NCI-H1930 (cell line): ENCODE measurements at places on chromosomes 3 and 15.

DNA sequence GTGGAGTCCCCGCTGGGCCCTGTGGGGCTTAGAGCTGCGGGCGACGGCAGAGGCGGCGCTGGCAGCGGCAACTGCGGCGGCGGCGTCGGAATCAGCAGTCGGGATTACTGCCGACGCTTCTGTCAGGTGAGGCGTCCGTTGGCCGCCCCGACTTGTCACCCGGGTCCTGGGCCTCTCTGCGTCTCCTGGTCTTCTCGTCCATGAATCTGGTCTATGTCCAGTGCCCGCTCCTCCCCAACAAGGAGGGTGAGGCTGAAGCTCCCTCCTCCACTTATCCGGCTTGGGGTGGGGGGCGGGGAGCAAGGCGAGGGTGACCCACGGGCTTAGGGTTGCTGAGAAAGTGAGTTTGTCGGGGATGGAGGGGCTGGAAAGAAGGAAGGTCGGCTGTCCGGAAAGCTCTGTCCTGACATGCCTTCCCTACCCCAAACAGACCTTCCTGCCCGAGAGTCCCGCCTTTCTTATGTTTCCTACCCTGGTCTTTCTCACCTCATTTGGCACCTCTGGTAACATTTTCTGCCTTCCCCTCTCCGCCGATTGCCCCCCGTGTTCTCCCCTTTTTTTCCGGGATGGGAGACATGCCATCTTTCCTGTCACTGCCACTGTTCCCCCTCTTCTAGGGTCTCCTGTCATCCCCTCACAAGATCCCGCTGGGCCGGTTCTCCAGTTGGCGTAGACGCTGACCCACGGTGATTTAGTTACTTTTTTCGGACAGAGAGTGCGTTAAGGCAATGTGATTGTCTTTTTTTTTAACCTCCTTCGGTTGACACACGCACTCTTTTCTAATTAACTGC is 520 bp downstream of the ZNF654 start:
- no peak for DNase-seq

GRCh38 chr3:72379500-72380187 is 468.6 kb downstream of the SHQ1 start:
- no peak for DNase-seq

- DNase-seq: no peak
Observed at GRCh38 chr3:158748237-158748828, 16.1 kb upstream of the RARRES1 start.

GRCh38 chr15:80105595-80105994 is 46.1 kb downstream of the ZFAND6 start:
- DNase-seq: no peak

- peak; percentile 36 for DNase-seq
Observed at GRCh38 chr3:23277688-23278087, 74.6 kb downstream of the UBE2E2 start.

DNA sequence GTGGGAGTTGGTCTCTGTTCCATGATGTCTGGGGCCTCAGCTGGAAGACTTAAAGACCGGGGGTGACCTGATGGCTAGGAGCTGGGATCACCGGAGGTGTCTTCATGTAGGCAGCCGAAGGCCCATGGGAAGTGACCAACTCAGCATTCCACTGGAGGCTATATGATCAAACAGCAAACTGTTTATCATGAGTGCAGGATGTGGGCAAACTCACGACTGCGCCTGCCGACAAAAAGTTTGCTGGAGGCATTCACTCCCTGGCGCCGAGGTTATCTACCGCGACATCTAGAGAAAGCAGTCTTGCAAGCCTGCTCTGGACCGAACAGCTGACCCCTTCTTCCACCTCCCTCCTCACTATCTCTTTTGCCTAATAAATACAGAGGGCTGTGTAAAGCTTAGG is 62.7 kb upstream of the NR2C2 start:
- no peak for DNase-seq

- no peak for DNase-seq
Observed at GRCh38 chr3:58383904-58384303, 49.7 kb downstream of the PDHB start.

- DNase-seq: no peak
Observed at GRCh38 chr15:64667736-64668161, 107.6 kb downstream of the RBPMS2 start.

DNA sequence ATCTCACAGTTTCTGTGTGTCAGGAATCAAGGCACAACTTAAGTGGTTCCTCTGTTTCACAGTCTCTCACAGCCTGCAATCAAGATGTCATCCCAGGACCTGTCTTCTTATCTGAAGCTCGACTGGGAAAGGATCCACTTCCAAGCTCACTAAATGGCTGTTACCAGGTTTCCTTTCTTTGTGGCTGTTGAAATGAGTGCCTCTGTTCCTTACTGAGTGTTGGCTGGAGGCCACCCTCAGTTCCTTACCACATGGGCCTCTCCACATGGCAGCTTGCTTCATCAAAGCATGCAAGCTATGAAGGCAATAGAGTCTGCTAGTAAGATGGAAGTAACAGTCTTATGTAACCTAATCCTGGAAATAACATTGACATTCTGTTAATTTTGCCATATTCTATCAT is 174.0 kb downstream of the ERC2 start:
- no peak for DNase-seq

- DNase-seq: no peak
Observed at GRCh38 chr3:31244929-31245817, 287.6 kb upstream of the STT3B start.

- no peak for DNase-seq
Observed at GRCh38 chr3:69052472-69052898, 352 bp upstream of the TMF1 start.

DNA sequence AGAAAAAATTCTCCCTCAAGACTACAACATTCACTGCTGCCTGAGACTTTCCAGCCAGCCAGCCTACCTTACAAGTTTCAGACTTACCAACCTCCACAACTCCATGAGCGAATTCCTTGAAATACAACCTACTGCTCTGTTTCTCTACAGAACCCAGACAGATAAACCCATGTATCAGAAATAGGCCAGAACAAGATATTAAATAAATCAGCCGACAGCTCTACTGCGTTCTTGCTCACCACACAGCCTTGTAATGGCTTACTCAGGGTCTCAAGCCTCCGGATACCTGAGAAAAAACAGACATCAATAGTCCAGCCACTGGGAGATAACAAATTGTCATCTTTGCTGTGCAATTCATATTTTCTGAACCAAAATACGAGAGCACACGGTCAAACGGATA is 43.6 kb upstream of the LIPC start:
- DNase-seq: no peak

DNA sequence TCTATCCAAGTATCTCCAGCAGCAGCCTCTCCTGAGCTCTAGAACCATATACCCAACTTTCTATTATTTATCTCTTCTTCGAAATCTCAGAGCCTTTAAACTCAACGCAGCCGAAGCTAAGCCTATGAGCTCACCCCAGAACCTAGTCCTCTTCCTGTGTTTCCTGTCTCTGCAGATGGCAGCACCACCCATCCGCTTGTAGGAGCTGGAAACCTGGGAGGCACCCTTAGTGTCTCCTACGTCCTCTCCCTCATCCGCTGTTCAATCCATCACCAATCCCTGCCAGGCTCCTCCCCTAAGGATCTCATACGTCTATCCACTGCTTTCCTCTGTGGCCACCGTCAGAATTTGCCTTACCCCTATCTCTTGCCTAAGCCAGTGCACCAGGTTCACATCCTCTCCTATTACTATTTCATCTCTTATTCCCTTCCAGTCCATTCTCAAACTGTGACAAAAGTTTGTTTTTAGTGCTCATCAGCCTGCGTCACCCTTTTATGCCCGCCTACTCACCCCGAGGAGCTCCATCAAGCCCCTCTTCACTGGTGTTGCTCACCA is 9.6 kb downstream of the VGLL4 start:
- DNase-seq: no peak

- no peak for DNase-seq
Observed at GRCh38 chr15:55007561-55007960, 189.2 kb downstream of the RSL24D1 start.

DNA sequence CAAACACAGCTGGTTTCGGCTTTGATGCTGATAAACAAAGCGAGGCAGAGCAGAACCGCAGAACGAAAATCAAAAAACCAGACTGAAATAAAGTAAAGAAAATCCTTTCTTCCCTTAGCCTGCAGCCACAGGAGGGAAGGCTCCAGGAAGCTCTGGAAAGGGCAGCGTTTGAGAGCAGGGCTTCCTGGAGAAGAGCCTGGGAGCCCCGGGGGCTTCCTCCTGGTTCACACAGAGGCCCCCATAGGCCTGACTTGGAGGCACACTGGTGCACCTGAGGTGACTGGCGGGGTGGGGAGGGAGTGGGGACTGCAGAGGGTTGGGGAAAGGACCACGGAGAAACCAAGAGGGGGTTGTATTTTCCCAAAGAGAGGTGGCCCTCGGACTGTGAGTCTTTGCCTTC is 98.8 kb upstream of the WNT5A start:
- no peak for DNase-seq

- DNase-seq: no peak
Observed at GRCh38 chr3:79385211-79385610, 382.6 kb downstream of the ROBO1 start.

- DNase-seq: no peak
Observed at GRCh38 chr3:139121513-139122220, 77.0 kb upstream of the PRR23C start.

GRCh38 chr3:29145360-29145759 is 135.5 kb upstream of the RBMS3 start:
- DNase-seq: no peak

DNA sequence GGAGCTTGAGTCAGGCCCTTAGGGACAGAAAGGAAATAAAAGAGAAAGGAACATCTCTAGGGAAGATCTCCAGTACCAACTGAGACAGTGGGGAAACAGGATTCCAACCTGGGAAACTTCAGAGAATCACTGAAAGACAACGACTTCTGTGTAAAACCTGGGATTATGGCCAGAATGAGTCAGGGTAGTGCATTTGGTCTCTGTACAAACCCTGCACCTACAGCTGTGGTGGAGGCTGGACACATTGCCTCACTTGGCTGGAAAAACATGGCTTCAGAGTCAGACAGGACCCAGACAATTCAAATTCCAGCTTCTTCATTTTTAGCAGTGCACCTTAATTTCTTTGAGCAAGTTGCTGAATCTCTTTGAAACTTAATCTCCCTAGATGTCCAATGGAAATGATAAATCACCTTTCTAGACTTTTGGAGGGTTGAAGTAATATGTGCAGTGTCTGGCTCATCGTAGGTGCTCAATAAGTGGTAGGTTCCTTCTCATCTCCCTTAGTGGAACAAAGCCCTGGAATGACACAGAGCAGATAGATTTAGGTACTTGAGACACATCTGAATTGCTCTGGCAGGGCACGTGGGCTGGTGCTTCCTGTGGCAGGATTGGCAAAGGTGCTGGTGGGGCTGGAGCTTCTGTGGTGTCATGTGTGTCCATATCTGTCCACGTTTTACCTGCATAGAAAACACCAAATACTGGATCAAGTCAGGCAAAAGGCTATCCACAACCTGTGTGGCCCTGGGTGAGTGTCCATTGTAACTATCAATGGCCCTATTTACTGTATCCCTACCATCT is 6.1 kb upstream of the CLSTN2 start:
- no peak for DNase-seq

GRCh38 chr3:102069211-102069662 is 219.9 kb downstream of the NFKBIZ start:
- DNase-seq: no peak

DNA sequence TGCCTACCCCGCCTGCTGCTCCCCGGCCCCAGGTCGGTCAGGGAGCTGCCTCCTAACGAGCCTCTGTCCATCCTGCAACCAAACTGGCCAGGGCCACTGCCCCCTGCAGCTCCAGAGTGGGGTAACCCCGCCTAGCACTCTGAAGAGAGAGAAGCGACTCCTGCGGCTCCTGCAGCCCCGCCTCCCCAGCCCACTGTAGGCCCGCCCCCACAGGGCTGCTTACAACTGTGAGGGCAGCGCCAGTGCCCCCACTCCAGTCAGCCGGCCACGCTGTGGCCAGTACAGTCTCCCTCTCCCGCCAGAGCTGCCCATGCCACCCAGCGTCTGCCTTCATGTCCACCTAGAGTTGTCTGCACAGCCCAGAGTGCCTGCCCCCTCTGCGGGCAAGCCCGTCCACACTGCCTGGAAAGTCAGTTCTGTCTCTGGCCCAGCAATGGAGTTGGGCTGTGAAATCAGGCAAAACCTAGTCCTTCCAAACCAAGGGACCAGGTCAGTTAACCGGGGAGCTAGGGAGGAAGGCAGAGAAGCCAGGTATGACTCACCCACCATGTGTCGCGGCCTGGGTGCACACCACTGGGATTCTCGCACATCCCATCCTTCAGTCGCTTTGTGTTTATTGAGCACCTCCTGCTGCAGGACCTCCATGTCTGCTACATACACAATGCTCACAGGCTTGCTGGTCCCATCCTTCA is 2.4 kb downstream of the UCN2 start:
- DNase-seq: no peak

- no peak for DNase-seq
Observed at GRCh38 chr15:76517910-76518309, 181.3 kb downstream of the ISL2 start.

- no peak for DNase-seq
Observed at GRCh38 chr3:38658841-38659240, 9.4 kb upstream of the SCN5A start.

DNA sequence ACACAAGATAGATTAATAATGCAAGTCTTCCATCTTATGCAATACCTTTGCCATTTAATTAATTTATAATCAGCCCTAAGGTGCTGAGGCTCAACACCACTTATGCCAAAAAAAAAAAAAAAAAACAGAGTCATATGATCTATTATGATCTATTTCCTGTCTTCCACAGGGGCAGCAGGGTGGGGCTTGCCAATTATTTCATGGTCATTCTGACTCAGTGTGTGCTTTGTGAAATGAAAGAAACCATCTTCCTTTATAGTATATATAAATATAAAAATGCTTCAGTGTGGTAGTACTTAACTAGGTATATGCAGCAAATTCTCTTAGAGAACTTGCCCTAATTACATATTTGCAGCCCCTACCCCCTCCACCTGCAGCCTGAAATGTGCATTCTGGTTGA is 7.2 kb upstream of the RARB start:
- DNase-seq: no peak

DNA sequence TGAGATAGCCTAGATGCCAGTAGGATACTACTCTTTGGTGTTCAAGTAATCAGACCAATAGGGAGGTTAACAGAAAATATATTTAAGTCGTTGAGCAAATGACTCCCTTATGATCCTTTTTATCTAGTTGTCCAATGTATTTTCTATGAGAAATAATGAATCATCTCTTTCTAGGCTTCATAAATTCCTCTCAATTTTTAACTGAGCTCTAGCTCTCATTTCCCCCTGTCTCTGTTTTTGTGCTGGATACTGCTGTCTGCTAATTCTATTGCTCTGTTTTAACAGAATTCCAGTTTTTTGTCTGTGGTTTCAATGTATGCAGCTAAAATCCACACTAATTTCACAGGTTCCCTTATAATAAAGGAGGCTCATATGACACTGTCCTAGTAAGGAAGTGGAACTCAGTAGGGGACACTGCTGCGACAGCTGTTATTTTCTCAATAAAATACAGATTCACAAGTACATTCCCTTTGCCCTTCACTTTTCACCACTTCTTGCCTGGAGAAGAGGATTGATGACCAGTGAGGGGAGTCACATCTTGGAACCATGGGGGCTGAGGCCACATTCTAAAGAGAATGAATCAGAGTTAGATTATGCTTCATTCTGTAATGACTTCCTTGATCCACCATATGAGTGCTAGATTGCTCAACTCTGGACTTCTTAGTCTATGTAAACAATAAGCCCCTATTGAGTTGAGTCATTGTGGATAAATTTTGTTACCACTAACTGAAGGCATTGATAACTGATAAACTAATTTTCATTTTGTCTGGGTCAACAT is 558.7 kb upstream of the KCNMB2 start:
- DNase-seq: no peak

- no peak for DNase-seq
Observed at GRCh38 chr3:151960961-151961580, 87.6 kb downstream of the SUCNR1 start.

GRCh38 chr15:26758079-26758478 is 14.8 kb downstream of the GABRB3 start:
- DNase-seq: no peak

GRCh38 chr3:100796556-100796955 is 87.3 kb downstream of the TFG start:
- DNase-seq: no peak
